Fibroblast of the aortic adventitia (primary cell): ENCODE measurements at places on chromosomes 6 and 20.

DNA sequence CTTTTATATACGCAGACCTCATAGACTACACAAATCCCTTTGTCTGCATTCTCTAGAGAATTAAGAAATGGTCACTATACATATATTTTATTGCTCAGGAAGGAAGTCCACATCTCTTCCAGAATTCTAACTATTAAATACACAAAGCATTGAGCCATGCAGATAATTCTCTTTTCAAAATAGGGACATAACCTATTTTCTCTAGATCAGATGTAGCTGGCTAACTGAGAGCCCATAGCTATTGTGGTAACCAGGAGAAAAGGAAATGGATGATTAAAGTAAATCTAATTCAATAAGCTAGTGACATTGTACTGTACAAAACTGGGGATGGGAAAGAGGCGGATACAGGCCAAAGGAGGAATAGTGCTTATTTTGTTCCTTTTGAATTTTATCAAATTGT lies 137.2 kb downstream of the BACH2 start:
- no peak for DNase-seq

DNA sequence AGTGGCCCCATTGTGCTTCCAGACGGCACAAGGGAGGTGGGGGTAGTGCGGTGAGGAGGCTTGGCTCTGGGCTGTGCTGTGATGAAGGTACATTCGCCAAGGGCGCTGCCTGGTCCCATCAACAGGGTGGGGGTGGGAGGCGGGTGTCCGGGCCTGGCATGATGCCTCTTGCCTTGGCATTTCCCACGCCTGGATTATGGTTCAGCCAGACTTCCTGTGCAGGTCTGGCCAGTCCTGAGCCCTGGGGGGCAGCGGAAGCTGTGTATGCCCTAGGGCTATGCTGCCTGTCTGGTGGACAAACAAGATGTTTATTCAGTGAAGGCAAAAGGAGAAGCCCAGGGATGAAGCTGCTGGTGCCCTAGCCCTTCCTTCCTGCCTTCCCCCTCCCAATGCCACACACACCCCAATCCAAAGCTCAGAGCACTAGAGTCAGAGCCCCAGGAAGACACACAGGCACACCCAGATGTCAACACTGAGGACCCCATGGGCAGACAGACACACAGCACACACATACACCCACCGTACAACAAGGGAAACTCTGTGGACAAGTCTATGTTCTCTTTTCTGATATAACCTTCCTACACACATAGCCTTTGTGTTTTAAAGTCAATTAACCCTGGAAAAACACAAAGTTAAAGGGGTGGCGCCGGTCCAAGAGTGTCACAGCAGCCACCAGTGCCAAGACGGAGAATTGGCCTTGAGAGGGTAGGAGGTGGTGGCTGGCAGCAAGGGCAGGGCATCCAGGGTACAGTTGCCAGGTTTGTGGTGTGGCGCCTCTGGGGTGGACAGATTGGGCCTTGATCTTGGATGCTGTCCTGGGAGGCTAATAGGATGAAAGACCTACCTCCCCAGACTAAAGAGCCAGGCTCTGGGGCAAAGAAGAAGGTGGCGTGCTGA lies 54.7 kb upstream of the SAYSD1 start:
- no peak for DNase-seq

GRCh38 chr20:48800177-48800576 lies 27.6 kb downstream of the PREX1 start:
- no peak for DNase-seq

GRCh38 chr6:37024656-37025337 lies 19.3 kb downstream of the FGD2 start:
- no peak for DNase-seq

DNA sequence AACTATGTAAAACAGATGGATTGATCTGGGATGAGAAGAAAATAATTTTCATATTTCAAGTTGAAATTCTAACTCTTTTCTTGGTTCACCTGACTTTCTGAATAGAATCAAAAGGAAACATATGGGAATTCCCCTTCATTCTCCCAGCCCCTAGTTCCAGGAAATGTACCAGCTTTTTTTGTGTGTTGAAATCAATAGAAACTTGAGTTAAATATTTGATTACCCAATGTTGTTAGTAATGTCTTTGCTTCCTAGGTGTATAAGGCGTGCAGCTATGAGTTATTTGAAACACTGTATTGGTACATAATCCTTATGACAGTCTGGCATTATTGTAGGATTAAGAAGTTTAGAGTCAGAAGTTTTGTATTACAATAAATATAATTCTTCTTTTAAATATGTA lies 21.5 kb downstream of the VNN2 start:
- no peak for DNase-seq
